ENCODE measurements at places on chromosomes 11 and 22.

DNA sequence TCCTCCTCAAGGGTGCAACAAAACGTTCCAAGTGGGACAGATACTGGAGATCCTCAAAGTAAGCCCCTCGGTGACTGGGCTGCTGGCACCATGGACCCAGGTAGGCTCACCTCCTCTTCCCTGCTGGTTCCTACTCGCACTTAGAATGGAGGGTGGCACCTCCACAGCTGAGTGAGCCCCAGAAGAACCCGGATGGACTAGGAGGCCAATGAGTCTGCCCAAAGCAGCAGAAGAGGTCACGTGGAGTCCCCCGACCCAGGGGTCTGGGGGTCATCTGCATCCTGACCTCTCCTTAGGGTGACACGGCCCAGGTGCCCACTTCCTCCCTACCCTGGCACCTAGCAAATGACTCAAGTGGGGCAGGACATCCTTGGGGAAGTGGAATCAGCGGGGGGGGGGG is 4.4 kb downstream of the APOL1 start:
- no peak for DNase-seq

DNA sequence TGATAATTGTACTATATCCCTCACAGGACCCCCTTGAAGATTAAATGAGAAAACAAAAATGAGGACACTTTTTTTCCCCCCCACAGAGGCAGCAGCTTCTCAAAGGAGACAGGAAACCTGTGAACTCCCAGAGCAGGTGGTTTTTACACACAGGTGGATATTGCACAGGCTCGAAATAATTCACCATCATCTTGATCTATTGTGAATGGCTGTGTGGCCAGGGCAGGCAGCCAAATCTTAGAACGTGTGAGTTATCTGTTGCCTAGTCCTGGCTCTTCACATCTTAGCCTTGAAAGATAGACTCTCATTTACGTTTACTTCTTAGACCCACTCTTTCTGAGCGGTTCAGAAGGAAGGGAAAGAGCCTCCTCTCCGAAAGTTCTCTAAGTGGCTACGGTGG is 23.5 kb downstream of the PPFIBP2 start:
- DNase-seq: no peak

DNA sequence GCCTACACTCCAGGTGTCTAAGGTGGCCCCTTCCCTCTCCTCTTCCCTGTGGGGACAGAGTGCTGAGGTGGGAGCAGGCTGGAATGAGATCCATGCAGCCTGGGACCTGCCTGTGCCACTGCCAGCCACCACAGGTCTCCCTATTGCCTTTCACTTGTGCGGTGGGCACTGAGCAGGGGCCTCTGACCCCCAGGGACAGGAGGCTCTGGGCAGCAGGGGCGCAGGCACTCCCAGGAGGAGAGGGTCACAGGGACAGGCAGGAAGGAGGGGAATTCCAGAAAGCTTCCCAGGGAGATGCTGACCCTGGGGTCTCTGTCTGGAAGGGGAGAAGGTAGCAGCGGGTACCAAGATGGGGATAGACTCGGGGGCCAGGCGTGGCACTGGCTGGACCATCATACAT is 228.5 kb upstream of the B3GAT1 start:
- DNase-seq: no peak

- DNase-seq: no peak
These were observed 72.7 kb downstream of the SC5D start for GRCh38 chr11:121365304-121365703.

- DNase-seq: no peak
These were observed 19.4 kb downstream of the NPAT start for GRCh38 chr11:108203075-108203474.

GRCh38 chr22:42331014-42331413 is 60.6 kb upstream of the TCF20 start:
- no peak for DNase-seq

DNA sequence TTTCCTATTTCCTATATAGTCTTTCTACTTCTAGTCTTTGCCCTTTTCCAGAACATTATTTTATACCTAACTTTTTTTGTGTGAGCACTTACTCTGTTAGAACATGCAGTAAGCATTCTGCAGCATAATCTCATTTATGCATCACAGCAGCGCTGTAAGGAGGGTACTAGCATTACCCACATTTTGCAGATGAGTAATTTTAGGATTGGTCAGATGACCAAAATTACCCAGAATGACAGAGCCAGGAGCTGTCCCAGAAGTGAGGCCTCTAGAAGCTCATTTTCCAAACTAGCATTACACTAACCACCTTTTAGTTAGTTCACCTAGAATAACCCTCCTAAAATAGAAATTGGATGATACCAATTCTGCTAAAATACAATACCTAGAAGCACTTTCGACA is 47.1 kb upstream of the ARHGAP32 start:
- DNase-seq: no peak

GRCh38 chr11:113505541-113506375 is 30.6 kb upstream of the DRD2 start:
- no peak for DNase-seq

DNA sequence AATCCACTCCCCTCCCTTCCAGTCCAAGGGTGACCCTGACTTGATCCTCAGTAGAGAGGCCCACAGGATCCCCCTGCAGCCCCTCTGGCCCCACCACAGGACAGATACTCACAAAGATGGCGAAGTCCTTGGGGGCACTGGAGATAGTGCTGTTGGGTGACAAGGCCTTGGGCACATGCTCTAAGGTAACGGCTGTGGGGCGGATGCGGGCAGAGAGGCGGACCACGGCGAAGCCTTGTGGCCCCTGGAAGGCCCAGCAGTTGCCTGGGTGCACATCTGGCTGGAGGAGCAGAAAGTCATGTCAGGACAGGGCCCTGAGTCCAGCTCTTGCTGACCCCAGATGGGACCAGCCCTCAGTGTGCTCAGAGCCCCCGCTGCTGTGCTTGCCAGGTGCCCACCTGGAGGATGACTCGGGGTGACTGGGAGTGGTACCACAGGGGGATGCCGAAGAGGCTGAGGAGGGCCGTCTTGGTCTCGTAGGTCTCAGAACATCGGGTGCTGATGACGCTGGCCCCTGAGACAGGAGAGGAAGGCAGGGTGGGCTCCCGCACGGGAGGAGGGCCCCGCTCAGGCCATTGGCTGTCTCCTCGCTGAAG is 17.2 kb downstream of the SUN2 start:
- DNase-seq: no peak

DNA sequence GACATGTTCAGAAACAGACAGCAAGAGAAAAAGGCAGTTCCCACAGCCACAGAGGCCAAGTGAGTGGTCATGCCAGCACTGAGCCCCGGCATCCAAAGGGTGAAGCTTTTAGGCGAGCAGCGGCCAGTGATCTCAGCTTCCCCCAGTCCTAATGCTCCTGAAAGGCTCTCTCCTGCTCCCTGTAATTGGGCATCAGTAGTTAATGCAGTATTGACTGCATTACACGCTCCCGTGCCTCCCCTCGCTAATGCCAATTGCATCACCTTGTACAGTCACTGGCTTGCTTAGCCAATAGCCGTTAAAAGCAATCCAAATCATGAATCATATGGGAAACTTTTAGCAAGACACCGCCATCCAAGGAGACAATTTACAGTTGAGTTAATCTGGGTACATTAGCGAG is 4.9 kb downstream of the LMO1 start:
- DNase-seq: no peak

DNA sequence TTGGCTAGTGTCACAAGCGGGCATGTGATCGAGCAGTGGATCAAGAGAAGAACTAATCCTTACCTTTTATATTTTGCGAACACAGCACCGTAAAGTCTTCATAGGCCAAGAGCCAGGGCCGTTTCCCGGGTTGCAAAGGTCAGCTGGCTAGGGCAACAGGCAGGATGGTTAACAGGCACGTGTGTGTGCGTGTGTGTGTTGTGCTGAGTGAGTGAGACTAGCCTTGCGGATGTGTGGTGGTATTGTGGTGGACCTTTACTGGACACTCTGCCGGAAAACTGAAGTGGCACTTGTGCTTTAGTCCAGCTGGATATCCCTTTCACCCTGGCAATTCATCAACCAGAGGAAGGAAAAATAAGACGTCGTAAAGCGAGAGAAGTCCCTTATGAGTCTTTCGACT is 176.7 kb downstream of the BCR start:
- no peak for DNase-seq

- DNase-seq: no peak
These were observed 33.2 kb downstream of the TSPAN4 start for GRCh38 chr11:875769-876301.

DNA sequence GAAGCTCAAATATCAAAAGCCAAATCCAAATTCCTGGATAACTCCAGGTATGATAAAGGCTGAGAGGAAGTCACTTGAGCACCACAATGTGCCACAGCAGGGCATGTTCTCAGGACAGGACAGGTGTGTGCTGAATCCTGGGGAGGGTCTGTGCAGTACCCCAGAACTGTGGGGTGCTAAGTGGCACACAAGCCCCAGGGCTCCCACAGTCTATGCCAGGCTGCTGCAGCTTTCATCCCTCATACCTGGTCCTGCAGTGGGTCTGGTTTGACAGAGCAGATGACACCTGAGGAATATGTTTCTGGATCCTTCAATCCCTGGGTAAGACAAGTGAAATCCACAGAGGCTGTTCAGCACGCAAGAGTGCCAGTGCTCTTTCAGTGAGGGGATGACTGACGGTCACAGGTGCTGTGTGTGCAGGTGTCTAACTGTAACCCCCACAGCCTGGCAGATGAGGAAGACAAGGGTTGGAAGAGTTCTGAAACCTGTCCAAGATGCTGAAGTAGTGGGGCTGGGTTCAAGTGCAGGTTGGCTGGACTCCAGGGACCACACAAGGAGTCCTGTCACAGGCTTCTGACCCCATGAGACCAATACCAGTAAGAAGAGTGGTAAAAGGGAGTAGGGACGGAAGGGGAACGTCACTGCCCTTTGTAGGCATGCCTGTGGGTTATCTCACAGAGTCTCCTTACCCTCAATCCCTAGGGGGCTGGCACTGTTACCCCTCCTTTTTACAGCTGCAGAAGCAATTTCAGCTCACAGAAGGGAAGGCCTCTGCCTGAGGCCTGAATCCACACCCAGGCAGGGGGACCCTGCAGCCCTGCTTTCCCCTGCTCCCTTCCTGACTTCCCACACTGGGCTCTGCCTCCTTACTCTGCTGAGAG is 14.1 kb downstream of the SERPIND1 start:
- no peak for DNase-seq

GRCh38 chr11:118417801-118418200 is 16.4 kb downstream of the ATP5MG start:
- no peak for DNase-seq

GRCh38 chr22:28023036-28023435 is 104.0 kb upstream of the PITPNB start:
- no peak for DNase-seq

DNA sequence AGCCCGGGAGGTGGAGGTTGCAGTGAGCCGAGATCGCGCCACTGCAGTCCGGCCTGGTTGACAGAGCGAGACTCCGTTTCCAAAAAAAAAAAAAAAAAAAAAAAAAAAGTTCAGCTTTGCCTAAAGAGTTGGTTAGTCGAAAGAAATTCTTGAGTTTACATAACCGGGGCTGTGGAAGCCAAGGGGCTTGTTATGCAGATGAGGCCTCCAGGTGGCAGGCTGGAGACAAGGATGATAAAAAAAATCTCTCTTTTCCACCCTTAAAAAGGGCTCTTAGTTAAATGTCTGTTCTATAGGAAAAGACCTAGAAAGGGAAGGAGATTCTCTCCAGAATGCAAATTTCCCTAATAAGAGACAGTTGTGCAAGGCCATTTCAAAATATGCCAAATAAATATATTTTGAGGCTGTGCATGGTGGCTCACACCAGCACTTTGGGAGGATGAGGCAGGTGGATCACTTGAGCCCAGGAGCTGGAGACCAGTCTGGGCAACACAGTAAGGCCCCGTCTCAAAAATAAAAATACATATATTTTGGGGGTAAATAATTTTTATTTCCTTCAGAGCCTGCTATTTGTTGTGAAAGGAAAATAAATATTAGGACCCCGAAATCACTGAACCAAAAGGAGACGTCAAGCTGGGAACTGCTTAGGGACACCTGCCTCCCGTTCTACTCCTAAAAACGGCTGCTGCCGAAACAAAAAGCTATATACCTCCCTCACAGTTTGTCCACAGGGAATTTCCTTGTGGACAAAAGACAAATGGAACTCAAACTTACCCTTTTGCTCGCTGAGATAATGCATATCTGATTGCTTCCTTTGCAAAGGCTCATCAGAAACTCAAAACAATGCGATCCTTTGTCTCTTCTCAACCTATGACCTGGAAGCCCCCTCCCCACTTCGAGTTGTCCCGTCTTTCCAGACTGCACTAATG is 2.4 kb upstream of the IFITM2 start:
- peak; percentile 90 for DNase-seq

DNA sequence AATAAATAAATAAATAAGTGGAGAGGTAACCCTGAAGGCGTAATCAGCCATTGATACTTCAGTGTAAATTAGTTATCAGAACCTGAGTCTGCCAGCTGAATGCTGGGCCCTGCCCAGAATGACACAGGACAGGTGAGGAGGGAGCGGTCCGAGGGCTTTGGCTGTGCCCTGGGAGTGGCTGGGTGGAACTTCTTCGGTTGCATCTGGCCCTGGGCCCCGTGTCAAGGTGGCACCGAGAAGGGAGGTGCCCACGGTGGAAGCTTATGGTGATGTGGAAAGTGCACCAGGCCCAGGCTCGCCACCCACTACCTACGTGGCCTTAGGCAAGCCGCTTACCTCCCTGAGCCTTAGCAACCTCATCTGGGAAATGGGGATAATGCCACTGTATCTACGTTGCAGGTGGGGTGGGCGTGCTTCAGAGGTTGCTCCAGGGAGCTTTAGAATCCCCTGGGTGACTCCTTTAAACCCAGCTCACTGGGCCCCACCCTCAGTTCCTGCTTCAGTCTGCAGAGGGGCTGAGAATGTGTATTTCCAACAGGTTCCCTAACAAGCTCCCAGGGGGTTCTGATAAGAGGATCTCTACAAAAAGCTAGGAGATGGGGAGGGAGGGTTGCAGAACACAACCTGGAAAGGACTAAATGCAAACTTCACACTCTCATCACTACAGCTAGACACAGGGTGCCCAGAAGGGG is 38.8 kb downstream of the TXN2 start:
- DNase-seq: no peak

DNA sequence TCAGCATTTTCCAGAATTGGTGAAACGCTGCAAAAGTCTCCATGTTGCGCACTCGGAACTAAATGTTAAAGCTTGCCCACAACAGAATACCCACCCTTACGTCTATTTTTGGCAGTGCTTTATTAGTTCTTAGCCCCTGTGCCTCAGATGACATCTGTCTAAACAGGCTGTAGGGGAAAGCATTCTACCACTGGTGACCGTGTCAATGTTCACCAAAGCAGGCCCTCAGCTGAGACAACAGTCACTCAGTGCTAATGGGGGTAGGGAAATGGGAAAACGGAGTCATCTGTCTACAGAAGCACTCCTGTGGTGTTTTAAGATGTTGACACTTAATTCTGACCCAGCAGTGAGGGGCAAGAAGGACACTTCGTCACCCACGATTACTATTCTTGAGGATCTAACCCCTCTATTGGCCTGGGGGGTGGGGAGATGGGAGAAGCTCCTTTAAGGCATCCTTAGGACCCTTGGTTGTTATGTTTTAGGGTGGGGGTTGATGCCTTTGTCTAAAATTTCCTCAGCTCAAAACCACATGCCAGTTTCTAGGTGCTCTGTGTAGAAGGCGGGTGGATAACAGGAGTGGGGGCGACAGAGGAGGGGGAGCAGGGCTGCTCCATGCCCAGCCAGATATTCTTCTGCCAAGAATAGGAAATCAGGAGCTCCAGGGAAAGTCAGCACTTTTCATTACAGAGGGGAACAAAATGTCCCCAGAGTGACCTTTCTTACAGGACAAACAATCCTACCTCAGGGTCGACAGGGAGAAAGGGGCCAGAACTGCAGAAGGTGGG is 15.6 kb upstream of the MFRP start:
- no peak for DNase-seq

Measured in choroid plexus epithelial cell (primary cell).